ENCODE measurements at places on chromosomes 3 and 15. TPM values are rescaled to one million over a fixed set of nuclear protein-coding genes. Genes with fewer than 3 reads are reported as not detected.

IL5RA gene
- not detected for total RNA-seq

RPL4 gene
- 3,026 TPM for total RNA-seq

GP9 gene
- not detected for total RNA-seq

SEMA6D gene
- 4.4 TPM for total RNA-seq

CYP1A1 gene
- total RNA-seq, result 1.2 TPM

GOLGA8R gene
- total RNA-seq, result 2.9 TPM

NR1I2 gene
- total RNA-seq, result 0.20 TPM

CPNE9 gene
- total RNA-seq, result not detected

SENP5 gene
- total RNA-seq, result 44.0 TPM

SOX2 gene
- total RNA-seq, result 0.63 TPM

STX19 gene
- total RNA-seq, result 0.07 TPM

EFCC1 gene
- total RNA-seq, result not detected

TEX55 gene
- not detected for total RNA-seq

TMOD3 gene
- 42.7 TPM for total RNA-seq

RBPMS2 gene
- 0.07 TPM for total RNA-seq

ARL14 gene
- not detected for total RNA-seq

TM4SF18 gene
- total RNA-seq, result 0.07 TPM

CCR8 gene
- total RNA-seq, result not detected

GOLGA8G gene
- not detected for total RNA-seq

USP8 gene
- 46.3 TPM for total RNA-seq

BCHE gene
- 0.73 TPM for total RNA-seq

OR5H1 gene
- total RNA-seq, result not detected

LIPH gene
- total RNA-seq, result 0.43 TPM

COL8A1 gene
- 133 TPM for total RNA-seq

SQOR gene
- 50.1 TPM for total RNA-seq

UPK1B gene
- 0.98 TPM for total RNA-seq

TMCO5A gene
- not detected for total RNA-seq

ZFAND6 gene
- 103 TPM for total RNA-seq

CLRN1 gene
- total RNA-seq, result not detected

PLA2G4F gene
- not detected for total RNA-seq
